Stimulated activated CD8-positive, alpha-beta memory T cell treated with anti-CD3 and anti-CD28 coated beads, Interleukin-7, amount 100 ng/mL, for 1 hour (primary cell): ENCODE measurements at places on chromosomes 5 and 9.

- DNase-seq = no peak
These were observed 194.7 kb upstream of the KLF4 start for GRCh38 chr9:107684224-107684623.

GRCh38 chr9:130201399-130201873, 29.2 kb downstream of the NCS1 start:
- no peak for DNase-seq

DNA sequence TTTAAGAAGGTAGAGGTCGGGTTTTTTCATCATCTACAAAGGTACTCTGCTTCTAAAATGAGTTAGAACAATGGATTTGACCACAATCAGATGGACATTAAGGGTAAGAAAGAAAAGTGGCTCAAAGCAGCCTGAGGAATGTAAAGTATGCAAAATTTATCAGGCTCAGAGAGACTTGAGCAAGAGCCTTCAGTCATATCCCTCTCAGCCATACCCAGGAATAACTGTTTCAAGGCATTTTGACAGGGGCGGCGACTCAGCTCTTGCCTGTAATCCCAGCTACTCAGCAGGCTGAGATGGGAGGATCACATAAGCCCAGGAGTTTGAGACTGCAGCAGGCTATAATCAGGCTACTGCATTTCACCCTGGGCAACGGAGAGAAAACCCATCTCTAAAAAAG, 38.8 kb upstream of the ANXA2R start:
- no peak for DNase-seq

DNA sequence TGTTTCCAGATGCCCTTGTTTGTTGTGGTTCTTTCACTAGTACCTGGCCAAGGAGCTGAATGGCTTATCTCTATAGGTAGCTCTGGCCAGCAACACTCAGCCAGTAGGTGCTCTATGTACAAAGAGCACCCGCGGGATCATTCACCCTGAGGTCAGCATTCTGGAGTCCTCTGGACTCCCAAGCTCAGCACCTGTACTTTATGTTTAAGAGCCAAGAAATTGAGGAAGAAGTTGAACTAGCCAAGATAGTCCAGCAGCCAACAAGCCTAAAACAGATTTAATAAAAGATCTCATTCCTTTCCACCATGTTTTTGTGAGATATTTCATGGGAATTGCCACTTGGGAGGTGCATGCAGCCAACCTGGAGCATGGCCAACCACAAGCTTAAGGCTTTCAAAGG, 242.6 kb upstream of the PAPPA start:
- no peak for DNase-seq

- no peak for DNase-seq
These were observed 405.4 kb downstream of the TMEM232 start for GRCh38 chr5:110321117-110321516.

DNA sequence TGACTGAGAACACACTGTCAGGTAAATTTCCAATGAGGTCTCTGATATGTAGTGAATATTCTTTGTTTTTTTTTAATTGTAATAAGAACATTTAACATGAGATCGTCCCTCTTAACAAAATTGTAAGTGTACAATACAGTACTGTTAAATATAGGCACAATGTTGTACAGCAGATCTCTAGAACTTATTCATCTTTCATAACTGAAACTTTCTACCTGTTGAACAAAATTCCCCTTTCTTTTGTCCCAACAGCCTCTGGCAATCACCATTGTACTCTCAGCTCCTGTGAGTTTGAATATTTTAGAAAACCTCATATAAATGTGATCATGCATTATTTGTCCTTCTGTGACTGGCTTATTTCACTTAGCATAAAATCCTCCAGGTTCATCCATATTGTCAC, 10.6 kb upstream of the PRLR start:
- DNase-seq = no peak

- no peak for DNase-seq
These were observed 718 bp downstream of the QSOX2 start for GRCh38 chr9:136244969-136245218.

DNA sequence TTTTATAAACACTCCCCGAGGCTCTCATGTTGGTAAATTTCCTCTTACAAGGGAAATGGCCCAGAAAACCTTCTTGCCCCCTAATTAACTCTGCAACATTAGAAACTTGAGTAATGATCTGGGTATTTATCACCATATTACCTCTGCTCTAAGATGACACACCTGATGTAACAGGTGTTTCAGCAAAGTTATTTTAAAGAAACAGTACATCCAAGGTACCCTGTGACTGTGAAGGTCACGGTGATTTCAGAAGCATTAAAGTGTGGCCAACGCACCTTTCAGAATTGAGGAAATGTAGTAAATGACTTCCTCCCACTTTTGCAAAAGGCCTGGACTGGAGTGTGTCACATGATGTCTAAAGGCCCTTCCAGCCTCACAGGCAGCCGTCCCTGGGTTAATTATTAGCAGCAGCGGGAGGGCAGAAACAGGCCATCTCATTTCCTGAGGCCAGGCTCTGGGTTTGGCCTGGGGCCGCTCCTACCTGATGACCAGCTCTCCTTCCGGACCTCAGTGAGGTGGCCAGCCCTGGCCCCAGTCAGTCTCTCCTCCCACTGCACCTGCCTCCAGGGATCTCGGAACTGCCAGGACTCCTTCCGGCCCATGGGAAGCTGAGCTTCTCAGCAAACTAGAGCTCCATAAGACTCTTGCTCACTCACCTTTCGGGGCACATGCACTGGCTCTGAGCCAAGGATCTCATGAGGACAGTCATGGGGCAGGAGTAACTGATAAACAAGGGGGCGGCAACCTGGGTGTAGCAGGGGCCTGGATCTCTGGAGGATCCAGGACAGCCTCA, 20.7 kb downstream of the PTPN3 start:
- DNase-seq = no peak

- no peak for DNase-seq
These were observed 1042.3 kb downstream of the CDH12 start for GRCh38 chr5:21810737-21811316.

DNA sequence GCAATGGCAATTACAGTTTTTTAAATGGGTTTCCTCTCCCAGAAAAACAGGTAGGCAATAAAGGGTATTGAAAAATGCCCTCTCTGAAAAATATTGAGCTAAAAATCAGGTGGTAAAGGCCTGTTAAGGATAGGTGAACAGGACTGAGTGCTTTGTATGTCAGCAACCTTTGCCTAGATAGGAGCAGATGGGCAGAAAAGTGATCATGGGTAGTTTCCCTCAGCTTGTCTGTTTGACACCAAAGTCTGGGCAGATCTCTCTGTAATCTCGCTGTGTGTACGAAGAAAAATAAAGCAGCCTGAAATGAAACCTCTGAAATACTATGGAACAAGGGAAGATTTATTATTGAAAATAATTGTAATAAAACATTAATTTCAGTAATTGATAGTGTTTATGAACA, 15.8 kb downstream of the RNF180 start:
- no peak for DNase-seq

GRCh38 chr5:60161340-60161934, 267.9 kb upstream of the PDE4D start:
- no peak for DNase-seq

DNA sequence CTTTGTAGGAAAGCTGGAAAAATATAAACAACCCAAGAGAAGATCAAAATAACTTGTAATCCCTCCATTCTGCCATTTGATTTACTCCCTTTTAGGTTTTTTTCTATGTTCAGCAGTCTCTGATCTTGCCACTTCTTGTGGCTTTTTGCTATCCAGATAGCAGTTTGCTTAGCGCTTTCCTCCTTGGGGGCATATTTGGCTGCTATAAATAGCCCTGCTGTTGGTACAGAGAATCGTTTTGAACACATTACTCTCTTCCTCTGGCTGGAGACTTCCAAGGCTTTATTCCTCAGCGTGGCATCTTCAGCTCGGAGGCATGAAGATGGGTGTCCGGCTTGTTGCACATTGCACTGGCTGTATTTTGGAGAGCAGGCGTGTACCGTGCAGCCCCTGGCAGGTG, 38.6 kb downstream of the HMCN2 start:
- no peak for DNase-seq
